ENCODE measurements at places on chromosomes 2 and 18. TPM values are rescaled to one million over a fixed set of nuclear protein-coding genes. Genes with fewer than 3 reads are reported as not detected.

GRCh38 chr18:52222211-52222610 is 117.8 kb upstream of the DCC start:
- H3K36me3 ChIP-seq = no peaks in the 10 kb centered on the region
- H3K4me1 ChIP-seq = no peaks in the 10 kb centered on the region
- no peak overlapping the region for H3K27ac ChIP-seq
- no peaks in the 10 kb centered on the region for H3K27me3 ChIP-seq
- no peak overlapping the region for H3K4me3 ChIP-seq

The VWA3B gene
- not detected for polyA plus RNA-seq

The LDLRAD4 gene
- 2.7 TPM for polyA plus RNA-seq

DNA sequence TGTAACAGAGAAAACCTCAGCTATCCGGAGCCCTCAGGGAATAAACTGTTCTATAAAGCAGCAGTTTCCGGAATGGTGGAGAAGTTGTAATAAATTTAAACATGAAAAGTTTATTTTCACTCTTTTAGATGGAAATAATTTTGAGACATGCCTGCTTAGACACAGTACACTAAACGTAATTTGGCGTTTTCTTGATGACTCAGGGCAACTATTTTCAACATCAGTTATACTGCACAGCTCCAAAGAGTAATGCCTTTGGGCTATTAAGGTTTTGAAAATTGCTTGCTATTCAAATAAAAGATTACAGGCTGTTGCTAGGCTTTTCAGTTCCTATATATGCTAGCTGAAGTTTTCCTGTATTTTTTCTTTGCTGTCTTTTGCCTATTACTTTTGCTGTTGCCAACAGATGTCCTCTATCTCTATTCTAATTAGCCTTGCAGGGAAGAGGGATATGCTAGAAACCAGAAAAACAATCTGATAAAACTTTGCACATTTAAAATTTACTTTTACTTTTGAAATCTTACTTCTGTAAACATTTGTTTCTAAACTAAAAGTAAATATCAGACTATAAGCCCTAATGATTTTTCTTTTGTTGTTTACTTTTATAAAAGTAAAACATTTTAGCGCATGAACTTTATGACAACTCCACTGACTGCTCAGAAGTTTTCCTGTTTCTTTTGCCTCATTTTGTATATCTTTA is 113.4 kb upstream of the WDSUB1 start:
- H3K4me3 ChIP-seq = no peak overlapping the region
- no peak for DNase-seq
- H3K36me3 ChIP-seq = peaks cover 4% of the 10 kb centered on the region
- H3K4me1 ChIP-seq = no peaks in the 10 kb centered on the region
- no peak overlapping the region for H3K27ac ChIP-seq
